Activated CD4-positive, alpha-beta memory T cell treated with anti-CD3 and anti-CD28 coated beads, Interleukin-2, amount 10 ng/mL, durations not matched to agents 7 days and 5 days (primary cell): ENCODE measurements at places on chromosomes 1 and 21. TPM values are rescaled to one million over a fixed set of nuclear protein-coding genes. Genes with fewer than 3 reads are reported as not detected.

The ENSA gene
- 221 TPM for total RNA-seq

The CYP4X1 gene
- total RNA-seq, result not detected

The KRTAP10-4 gene
- not detected for total RNA-seq

The SMIM1 gene
- total RNA-seq, result not detected
